Activated CD8-positive, alpha-beta memory T cell treated with anti-CD3 and anti-CD28 coated beads for 36 hours (primary cell): ENCODE measurements at places on chromosomes 16 and 17. TPM values are rescaled to one million over a fixed set of nuclear protein-coding genes. Genes with fewer than 3 reads are reported as not detected.

LCAT gene
- 14.3 TPM for total RNA-seq

LPO gene
- total RNA-seq: not detected

CD300LF gene
- total RNA-seq: not detected

AXIN2 gene
- total RNA-seq: 3.4 TPM

TBX4 gene
- total RNA-seq: not detected

KRTAP2-1 gene
- total RNA-seq: not detected

LGALS9B gene
- not detected for total RNA-seq

TEKT5 gene
- total RNA-seq: not detected

SLC43A2 gene
- total RNA-seq: 6.1 TPM

MEFV gene
- total RNA-seq: not detected

OTOA gene
- 0.06 TPM for total RNA-seq

ACSF3 gene
- total RNA-seq: 36.5 TPM

C1QTNF8 gene
- total RNA-seq: not detected

UTS2R gene
- not detected for total RNA-seq

EXOSC6 gene
- total RNA-seq: 39.4 TPM

SLC38A10 gene
- 48.3 TPM for total RNA-seq
